Stimulated activated CD8-positive, alpha-beta memory T cell treated with anti-CD3 and anti-CD28 coated beads, Interleukin-4, amount 100 ng/mL, for 1 hour (primary cell): ENCODE measurements at places on chromosomes 13 and 19.

- no peak for DNase-seq
Measured at GRCh38 chr13:51825681-51826254, 19.2 kb downstream of the TMEM272 start.

- no peak for DNase-seq
Measured at GRCh38 chr19:51607920-51608562, 22.2 kb downstream of the SIGLEC5 start.

DNA sequence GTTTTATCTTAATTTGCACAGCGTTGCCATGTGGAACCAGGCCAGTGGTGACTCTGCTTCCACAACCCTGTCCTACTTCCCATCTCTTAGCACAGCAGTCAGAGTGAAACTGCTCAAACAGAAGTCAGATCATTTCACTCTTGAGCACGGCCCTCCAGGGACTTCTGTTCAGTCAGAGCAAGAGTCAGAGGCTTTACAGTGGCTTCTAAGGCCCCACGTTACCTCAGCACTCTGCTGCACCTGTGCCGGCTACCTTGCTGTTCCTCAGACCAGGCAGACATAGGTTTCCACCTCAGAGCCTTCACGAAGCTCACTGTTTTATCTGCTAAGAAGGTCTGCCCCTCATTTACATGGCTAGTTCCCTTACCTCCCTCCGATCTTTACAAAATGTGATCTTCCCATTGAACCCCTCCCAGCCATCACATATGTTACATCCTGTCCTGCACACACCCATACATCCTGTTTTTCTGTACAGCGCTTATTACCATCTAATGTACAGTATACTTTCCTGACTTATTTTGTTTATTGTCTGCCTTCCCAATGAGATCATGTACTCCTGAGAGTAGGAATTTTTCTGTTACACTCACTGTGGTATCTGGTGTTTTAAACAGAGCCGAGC is 41.6 kb downstream of the TM9SF2 start:
- no peak for DNase-seq

- DNase-seq, result no peak
Measured at GRCh38 chr19:50772476-50772875, 2.2 kb downstream of the GPR32 start.

DNA sequence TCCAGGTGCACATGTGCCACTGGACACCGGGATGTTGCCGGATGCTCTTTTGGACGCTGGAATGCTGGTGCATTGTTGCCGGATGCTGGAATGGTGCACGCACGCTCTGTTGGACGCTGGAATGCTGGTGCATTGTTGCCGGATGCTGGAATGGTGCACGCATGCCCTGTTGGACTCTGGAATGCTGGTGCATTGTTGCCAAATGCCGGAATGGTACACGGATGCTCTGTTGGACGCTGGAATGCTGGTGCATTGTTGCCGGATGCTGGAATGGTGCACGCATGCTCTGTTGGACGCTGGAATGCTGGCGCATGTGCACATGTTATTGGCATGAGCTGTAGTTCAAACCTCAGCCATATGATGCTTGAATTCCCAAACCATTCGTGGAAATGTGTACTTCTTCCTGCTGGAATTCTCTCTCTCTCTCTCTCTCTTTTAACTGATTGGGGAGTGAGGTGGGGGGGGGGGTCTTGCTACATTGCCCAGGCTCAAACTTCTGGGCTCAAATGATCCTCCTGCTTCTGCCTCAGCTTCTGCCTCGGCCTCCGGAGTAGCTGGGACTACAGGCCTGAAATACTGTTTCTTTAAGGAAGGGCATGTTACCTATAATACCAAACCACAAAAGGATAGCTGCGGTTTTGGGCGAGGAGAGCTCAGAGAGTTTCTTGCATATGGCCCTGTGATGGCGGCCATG is 1.2 kb upstream of the MCF2L start:
- no peak for DNase-seq

DNA sequence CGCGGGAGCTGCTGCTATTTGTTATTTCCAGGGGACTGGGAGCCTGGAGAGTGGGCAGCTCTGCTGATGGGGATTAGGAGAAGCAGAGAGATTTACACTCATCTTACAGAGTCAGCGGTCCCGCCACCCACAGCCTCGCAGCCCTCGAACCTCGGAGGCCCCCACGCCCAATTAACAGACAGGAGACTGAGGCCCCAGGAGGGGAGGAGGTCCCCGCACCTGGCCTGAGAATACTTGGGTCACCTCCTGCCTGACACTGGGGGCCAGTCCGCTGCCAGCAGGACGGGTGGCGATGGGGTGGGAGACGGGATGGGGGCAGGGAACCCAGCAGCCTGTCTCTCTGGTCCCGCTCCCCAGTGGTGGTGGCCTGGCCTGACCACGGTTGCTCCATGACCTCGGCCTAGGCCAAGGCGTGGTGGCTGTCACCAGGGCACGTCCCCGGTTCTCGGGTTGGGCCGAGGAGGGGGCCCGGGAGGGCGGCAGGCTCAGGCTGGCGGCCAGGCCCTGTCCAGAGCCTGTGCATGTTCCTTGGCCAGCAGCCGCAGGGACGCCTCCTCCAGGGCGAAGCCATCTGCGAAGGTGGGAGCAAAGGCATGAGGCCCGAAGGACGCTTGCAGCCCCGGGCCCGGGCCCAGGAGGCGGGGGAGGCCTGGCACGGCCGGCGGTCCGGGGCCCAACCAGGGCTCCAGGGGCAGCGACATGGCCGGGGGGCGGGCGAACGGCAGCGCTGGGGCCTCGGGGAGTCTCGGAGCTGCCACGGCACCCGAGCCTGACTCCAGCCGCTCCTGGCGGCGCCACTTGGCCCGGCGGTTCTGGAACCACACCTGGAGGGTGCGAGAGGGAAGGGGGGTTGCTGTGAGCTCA is 1.7 kb downstream of the RAX2 start:
- no peak for DNase-seq

- DNase-seq, result no peak
Measured at GRCh38 chr13:32804673-32805230, 211.5 kb upstream of the KL start.

DNA sequence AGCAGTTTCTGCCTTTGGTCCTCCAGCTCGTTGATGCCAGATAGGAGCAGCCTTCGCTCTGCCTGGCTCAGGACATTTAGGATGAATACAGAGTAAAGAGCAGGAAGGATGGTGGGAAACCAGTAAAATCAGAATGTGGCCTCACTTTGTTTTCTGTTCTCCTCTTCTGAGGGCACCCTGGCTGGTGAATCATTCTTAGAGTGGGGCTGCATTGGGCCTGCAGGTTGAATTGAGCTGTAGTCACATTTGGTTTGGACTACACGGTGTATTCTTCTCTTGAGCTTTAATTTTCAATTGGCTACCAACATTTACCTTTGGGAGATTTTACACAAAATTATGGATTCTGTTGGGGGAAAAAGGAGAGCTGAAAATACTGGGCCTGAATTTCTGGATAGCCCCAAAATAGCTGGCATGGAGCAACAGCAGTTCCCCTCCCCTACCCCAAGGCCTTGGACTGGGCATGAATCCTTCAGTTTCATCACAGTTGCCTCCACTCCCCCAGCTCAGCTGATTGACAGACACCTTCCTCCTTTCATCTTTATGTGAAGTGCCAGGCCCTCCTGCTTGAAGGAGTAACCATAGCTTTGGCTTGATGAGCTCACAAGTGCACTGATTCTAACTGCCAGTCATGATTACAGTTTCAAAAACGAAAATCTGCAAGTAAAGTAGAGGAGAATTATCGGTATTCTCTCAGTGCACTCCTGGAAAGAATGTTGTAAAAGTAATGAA is 24.3 kb downstream of the ERCC5 start:
- no peak for DNase-seq

- DNase-seq, result no peak
Measured at GRCh38 chr13:38381890-38382289, 32.2 kb downstream of the UFM1 start.

DNA sequence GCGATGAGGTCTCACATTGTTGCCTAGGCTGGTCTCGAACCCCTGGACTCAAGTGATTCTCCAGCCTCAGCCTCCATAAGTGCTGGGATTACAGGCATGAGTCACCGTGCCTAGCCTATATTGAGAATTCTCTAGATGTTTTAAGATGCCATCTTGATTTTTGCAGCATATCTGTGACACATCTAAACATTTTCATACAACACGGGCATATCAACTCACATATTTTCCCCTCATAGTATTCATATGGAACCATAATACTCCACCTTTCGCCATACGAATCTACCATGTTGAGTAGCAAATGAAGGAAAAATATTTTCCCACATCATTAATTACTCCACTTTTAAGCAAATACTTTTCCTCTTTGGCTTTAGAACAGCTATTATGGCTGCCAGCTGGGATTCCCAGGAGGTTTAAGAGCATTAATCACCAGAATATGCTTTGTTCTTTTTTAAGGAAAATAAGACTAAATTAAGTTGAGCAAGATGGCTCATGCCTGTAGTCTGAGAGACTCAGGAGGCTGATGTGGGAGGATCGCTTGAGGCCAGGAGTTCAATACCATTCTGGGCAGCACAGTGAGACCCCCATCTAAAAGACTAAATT is 56.9 kb upstream of the GTF2F2 start:
- DNase-seq, result no peak

GRCh38 chr13:39811051-39811450 is 155.6 kb downstream of the COG6 start:
- DNase-seq, result no peak
